GOT3 (cell line): ENCODE measurements at places on chromosomes 1 and 21.

- no peak for DNase-seq
These were observed 98.3 kb downstream of the CD58 start for GRCh38 chr1:116472431-116472961.

GRCh38 chr1:166084613-166085012 lies 82.2 kb downstream of the FAM78B start:
- no peak for DNase-seq

DNA sequence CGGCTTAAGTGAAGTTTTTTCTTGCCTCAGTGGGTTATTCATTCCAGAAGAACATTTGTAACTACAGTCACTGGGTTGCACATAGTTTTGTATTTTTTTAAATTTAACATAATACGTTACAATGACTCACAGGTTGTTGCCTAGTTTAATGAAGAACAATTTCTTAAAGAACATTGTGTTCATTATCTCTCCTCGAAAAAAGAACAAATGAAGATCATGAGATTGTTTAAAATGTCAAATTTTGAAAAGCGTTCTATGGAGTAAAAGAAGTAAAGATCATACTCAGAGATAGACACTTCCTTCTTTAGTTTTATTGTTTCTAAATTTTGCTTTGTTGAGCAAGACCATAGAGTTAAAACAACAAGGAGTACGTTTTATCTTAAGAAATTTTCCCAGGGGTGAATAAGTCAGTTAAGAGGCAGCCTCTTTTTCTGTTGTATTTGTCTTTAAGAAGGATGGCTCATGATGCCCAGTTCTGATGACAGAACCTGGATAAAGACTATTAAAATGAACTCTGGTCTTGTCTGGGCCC lies 10.5 kb upstream of the SLAMF1 start:
- no peak for DNase-seq

DNA sequence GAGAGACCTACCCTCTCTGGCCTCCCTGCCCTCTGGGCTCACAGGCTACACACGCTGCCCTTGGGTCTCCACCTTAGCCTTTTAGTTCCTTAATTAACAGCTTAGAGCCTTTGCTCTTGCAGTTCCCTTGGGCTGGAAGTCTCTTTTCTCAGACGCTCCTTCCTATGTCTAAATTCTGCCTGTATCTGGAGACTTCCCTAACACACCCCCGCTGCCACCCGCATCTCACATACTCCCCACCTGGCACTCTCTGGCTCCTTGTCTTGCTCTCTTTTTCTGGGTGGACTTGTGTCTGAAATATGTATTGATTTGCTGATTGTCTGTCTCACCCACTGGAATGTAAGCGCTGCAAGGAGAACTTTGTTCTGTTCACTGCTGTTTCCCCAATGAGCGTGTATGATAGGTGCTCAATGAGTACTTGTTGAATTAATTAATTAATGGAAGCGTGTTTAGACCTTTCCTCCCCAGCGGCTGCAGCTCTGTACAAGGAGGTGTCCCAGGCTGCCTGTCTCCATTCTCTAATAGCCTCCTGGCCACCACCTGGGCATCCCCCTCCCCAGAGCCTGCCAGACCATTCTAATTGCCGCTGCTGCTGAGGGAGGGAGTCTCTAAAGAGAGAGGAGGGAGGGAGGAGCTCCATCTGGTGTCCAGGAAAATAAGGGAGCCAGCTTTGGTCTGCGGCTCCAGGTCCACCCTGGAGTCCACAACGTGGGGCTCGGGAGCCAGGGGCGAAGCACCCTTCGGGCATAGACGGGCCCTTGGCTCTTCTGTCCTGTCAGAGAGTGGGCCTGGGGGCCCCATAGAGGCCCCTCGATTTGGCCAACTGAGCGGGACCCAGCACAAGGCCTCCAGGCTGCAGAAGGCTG lies 95.4 kb downstream of the RNF220 start:
- no peak for DNase-seq

DNA sequence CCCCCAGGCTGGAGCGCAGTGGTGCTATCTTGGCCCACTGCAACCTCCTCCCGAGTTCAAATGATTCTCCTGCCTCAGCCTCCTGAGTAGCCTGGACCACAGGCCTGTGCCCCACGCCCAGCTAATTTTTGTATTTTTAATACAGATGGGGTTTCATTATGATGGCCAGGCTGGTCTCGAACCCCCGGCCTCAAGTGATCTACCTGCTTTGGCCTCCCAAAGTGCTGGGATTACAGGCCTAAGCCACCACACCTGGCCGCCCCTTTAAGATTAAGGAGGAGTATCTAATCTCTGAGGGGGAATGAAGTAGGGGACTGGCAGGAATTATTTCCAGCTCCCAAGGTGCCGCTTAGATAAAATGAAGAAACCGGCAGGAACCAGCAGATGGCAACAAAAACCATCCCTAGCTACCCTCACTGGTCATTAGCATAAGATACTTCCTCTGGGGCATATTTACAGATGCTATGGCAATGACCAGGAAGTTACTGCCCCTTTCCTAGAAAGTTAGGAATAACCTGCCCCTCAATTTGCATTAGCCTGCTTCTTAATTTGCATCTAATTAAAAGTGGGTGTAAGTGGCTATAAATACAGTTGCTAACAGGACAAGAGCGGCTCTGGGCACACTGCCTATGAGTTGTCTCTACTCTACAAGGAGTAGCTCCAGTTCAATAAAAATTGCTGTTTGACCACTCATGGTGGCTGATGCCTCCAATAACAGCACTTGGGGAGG lies 7.1 kb upstream of the NSUN4 start:
- DNase-seq = no peak

GRCh38 chr1:165648919-165649572 lies 18.0 kb downstream of the MGST3 start:
- DNase-seq = no peak

DNA sequence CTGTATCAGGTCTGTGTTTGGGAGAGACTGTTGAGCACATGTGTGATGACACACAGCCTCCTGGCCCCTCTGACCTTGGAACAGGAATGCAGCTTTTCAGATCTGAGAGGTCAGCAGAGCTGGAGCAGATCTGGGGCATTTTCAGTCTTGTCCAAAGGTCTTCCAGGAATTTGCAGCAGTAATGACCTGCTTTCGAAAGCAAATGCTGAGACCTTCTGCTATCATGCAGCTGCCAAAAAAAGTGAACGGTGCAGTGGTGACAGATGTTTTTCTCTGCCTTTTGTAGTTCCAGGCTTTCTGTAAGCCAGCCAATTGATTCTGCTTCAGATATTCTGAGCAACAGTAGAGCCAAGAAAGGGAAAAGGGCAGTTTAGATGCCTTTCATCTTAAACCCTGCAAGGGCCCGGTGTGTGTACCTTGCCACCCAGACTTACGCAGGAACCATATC lies 137.8 kb upstream of the COA6 start:
- DNase-seq = no peak

DNA sequence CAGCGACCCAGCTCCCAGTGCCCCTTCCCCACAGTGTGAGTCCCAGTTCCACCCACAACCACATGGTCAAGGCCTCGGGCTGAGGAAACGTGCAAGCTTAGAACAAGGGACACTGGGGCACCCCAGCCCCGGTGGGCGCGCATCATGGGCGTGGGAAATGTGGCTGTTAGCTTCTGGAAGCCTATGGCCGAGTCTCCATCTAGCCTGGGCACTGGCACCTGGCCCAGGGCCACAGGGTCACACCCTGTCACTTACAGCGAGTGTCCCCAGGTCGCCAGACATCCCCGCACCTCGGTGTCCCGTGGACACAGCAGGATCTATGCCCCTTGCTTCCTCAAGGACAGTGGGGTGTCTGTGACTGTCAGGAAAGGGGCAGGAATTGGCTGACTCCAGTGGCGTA lies 37.0 kb upstream of the COL6A1 start:
- DNase-seq = no peak

- DNase-seq = no peak
These were observed 60.4 kb downstream of the ITPKB start for GRCh38 chr1:226678701-226679100.

GRCh38 chr1:56534130-56534651 lies 45.2 kb downstream of the PLPP3 start:
- no peak for DNase-seq

- no peak for DNase-seq
These were observed 15.6 kb upstream of the IL10 start for GRCh38 chr1:206787891-206788290.

DNA sequence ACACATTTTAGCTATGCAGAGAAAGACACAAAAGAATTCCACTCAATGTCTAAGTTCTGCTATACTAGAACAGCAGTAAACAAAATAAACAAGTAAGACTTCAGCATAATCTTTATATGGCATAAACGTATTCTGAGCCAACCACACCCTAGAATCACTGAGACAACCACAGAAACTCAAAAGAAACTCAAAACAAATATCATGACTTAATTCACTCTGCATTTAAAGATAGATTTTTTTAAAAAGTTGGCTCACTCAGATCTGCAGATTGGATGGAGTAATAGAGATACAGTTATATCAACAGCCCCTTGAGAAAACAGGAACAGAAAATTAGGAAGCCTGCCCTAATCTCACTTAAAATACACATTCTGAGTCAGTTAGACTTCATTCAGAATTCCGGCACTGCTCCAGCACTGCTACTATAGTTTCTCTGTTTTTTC lies 95.0 kb downstream of the COL24A1 start:
- DNase-seq = no peak

- DNase-seq = no peak
These were observed 261.5 kb downstream of the NFIA start for GRCh38 chr1:61343734-61344420.

- DNase-seq = no peak
These were observed 57.1 kb downstream of the WNT9A start for GRCh38 chr1:227890451-227891222.

GRCh38 chr1:16046842-16047241 lies 3.3 kb downstream of the CLCNKB start:
- no peak for DNase-seq

- DNase-seq = no peak
These were observed 15.5 kb upstream of the AHCTF1 start for GRCh38 chr1:246947255-246947654.

DNA sequence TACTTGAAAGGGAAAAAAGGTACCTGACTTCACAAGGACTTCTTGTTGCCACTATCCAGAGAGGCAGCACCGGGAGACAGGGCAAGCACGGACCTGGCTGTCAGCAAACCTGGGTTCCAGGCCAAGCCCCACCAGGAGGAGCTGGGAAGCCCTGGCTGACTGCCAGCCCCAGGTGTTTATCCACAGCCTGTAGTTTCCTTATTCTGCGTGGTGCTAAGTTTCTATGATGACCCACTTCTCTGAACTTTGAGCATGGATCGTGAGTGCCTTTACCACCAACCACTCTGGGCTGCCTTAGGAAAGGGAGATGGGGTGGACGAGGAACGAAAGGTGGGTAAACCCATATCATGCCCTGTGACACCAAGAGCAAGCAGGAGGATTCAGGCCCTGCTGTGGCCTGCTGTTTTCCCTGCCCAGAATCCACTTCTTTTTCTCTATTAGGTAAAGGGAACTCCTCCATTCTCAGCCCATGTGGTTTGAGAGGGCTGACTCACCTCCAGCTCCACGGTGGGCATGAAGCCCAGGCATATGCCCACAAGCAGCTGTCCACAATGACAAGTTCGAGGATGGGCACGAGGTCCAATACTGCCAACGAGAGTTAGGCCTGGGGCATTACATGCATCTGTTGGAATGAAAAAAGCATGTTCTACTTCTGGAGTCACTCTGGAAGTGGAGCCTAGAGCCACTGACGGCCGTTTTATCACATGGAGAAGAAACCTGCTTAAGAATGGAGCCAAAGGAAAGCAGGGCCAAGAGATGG lies 20.3 kb downstream of the TSPAN2 start:
- DNase-seq = no peak

- no peak for DNase-seq
These were observed 799.3 kb upstream of the CXADR start for GRCh38 chr21:16713331-16714117.
